Sigmoid colon (tissue), 7 donors: ENCODE measurements at places on chromosomes 7 and 10. TPM values are rescaled to one million over a fixed set of nuclear protein-coding genes. Genes with fewer than 3 reads are reported as not detected.

THSD7A gene
- 6.9 TPM for total RNA-seq

ABCA13 gene
- under 0.01 TPM for total RNA-seq

DNA sequence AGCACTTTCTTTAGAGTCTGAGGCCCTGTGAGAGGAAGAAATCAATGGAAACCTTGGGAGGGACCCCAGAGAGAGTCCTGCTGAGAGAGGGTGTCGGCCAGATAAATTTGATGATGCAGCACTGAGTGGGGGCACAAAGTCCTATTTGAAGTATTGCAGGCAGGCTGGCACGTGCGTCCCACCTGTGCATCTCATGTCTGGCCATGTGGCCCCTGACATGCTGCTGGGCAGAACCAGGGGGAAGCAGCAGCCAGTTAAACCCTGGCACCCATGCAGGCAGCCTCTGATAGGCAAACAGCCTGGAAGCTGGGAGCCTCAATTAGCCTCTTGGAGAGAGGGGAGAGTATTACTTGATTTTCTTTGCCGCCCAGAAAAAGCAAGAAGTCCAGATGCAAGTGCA, 180.9 kb downstream of the PLXNA4 start:
- DNase-seq: no peak
- no peaks in the 10 kb centered on the region for H3K36me3 ChIP-seq

DNA sequence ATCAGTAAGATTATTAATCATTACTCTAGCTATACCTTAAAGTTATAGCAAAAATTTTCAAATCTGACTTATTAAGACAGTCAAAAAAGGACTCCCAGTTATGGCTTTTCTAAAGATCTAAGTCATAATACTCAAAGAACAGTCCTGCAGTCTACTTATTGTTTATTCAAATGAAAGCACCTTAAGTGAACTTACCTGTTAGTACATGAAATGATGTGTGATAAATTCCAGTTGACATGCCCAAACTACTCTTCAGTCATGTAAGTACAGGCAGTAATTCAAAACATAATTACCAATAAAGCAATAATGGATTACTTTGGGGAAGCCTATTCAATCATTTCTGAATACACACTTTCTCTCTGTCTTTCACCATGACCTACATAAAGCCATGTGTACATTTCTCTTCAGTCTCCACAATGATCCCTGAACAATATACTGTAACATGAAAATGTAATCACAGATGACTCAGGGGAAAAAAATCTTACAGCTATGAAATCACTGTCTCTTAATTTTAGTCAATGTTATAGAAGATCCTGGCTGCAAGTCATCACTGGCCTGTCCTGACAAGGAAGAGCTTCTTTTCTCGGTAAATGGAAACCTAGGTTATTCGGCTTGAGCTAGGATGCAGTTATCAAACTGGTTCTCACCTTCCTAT, 420.7 kb upstream of the LRRTM3 start:
- no peaks in the 10 kb centered on the region for H3K4me1 ChIP-seq
- no peak overlapping the region for H3K4me3 ChIP-seq
- H3K27ac ChIP-seq: no peak overlapping the region
- no peaks in the 10 kb centered on the region for H3K27me3 ChIP-seq
- DNase-seq: no peak
- no peaks in the 10 kb centered on the region for H3K36me3 ChIP-seq

DNA sequence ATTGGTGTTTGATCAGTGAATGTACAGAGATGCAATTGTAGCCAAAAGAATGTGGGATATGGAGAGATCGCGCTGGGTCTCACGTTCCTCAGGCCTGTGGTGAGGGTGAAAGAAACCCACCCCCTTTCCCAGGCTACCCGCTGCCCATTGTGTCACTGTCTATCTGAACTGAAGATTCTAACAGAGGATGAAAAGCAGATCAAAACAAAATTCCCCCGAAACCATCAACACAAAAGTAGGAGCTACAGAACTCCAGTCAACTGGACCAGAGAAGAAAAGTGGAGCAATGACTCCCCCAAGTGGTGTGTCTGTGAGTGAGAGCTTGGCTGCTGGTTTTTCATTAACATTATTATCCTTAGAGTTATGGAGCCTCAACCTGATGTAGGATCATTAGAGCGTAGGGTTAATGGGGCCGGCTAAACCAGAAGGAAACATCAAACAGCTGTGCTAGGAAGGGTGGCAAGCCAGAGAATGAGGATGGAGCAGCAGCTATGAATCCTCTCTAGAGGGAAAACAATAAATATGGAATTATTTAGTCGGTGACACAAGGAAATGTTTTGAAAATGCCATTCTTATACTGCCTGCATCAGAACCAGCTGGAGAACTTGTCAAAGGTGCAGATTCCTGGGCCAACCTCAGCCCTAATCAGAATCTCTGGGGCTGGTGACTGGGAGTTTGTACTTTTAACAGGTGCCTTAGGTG, 38.3 kb downstream of the AKR1B1 start:
- H3K27me3 ChIP-seq: no peaks in the 10 kb centered on the region
- no peaks in the 10 kb centered on the region for H3K4me1 ChIP-seq
- no peaks in the 10 kb centered on the region for H3K36me3 ChIP-seq
- no peak overlapping the region for H3K27ac ChIP-seq
- no peak overlapping the region for H3K4me3 ChIP-seq
- no peak for DNase-seq

TSPAN13 gene
- 2.2 TPM for total RNA-seq

POLR2J2 gene
- total RNA-seq: 3.0 TPM

GRCh38 chr7:51158211-51158610, 158.4 kb downstream of the COBL start:
- H3K4me1 ChIP-seq: peaks cover 10% of the 10 kb centered on the region
- H3K4me3 ChIP-seq: no peak overlapping the region
- no peak for DNase-seq
- no peaks in the 10 kb centered on the region for H3K36me3 ChIP-seq
- no peaks in the 10 kb centered on the region for H3K27me3 ChIP-seq
- H3K27ac ChIP-seq: no peak overlapping the region

GRCh38 chr10:130189608-130190054, 53.4 kb downstream of the GLRX3 start:
- no peak for DNase-seq
- no peaks in the 10 kb centered on the region for H3K4me1 ChIP-seq
- H3K27me3 ChIP-seq: peaks cover 9% of the 10 kb centered on the region
- H3K36me3 ChIP-seq: peaks cover 6% of the 10 kb centered on the region

- DNase-seq: no peak
- no peak overlapping the region for H3K27ac ChIP-seq
- no peak overlapping the region for H3K4me3 ChIP-seq
- no peaks in the 10 kb centered on the region for H3K27me3 ChIP-seq
These were observed 334.0 kb upstream of the LRRTM3 start for GRCh38 chr10:66591865-66592264.

DNA sequence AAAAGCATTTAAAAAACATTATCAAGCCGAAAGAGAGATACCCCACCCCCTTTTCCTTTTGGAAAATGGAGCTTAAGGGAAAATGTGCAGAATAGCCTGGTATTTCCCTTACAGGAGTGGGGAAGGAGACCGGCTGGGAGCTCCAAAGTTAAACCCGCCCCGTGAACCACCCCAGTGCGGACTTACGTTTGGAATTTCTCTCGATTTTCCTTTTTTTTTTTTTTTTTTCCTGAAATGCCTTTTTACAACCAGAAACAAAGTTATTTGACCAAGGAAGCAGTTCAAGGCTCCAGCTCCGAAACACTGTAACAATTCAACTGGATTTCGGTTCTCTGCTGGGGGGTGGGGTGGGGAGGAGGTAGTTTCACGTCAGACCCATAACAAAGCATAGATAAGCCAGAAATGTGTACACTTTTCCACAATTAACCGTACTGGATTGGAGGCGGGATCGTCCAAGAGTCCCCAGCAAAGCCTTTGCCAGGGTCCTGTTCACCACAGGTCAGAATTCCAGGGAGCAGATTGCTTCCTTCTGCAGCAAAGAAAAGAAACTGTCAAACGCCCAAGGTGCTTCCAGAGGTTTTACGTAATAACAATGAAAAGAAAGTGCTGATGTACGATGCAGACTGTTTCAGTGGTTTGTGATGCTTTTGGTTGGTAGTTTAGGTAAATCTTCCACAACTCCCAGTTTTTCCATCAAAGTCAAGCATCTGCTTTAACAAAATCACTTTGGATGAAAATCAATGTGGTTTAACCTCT, 6.7 kb downstream of the SKIDA1 start:
- no peaks in the 10 kb centered on the region for H3K27me3 ChIP-seq
- peak overlapping the region; percentile 86 for H3K27ac ChIP-seq
- H3K4me1 ChIP-seq: no peaks in the 10 kb centered on the region
- no peak for DNase-seq

- H3K27ac ChIP-seq: peak overlapping the region; percentile 91
- peaks cover 50% of the 10 kb centered on the region for H3K4me1 ChIP-seq
- H3K4me3 ChIP-seq: no peak overlapping the region
These were observed 117.3 kb downstream of the PRKAG2 start for GRCh38 chr7:151759591-151760042.
